ENCODE measurements at places on chromosomes 13 and 19.

DNA sequence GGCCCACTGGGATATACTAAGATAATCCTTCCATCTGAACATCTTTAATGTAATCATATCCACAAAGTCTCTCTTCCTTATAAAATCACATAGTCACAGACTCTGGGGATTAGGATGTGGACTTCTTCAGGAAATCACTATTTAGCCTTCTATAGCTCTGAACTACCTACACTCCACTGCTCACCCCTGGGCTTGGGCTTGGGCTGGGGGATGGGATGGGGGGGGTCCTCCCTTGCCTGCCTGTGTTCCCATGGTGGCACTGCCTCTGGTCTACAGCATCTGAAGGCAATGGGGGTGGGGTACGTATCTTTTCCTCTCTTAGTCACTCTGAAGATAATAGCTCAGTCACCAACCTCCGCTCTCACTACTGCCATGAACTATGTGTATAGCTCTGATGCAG, 67.8 kb upstream of the SERTM1 start:
- no peak for DNase-seq

GRCh38 chr13:19632915-19633478, 462 bp upstream of the MPHOSPH8 start:
- no peak for DNase-seq

DNA sequence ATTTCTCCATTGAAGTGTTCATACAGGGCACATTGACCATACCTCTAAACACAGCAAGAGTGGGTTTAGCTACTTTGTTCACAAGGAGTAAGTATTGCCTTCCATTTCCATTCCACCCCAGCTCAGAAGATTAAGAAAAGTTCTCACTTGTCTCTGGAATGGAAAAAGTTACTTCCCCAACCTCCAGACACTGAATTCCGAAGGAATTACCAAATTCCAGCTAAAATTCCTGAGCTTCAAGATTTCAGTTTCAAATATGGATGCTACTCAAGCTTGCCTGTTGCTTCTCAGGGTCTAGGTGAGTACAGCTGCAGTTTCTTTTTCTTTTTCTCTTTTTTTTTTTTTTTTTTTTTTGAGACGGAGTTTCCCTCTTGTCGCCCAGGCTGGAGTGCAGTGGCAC, 33.6 kb downstream of the TEX26 start:
- no peak for DNase-seq

- DNase-seq, result no peak
Observed at GRCh38 chr13:66212511-66212910, 1017.6 kb downstream of the PCDH9 start.

- DNase-seq, result no peak
Observed at GRCh38 chr13:98413796-98414195, 163.1 kb downstream of the STK24 start.

DNA sequence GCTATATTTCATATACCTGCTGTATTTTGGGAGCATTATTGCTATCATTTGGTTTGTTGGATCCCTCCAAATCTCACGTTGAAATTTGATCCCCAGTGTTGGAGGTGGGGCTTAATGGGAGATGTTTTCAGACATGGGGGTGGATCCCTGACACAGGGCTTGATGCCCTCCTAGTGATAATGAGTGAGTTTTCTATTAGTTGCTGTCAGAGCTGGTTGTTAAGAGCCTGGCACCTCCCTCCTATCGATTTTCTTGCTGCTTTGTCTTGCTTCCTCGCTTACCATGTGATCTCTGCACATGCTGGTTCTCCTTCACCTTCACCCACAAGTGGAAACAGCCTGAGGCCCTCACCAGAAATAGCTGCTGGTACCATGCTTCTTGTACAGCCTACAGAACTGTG, 259.9 kb upstream of the STARD13 start:
- DNase-seq, result no peak

DNA sequence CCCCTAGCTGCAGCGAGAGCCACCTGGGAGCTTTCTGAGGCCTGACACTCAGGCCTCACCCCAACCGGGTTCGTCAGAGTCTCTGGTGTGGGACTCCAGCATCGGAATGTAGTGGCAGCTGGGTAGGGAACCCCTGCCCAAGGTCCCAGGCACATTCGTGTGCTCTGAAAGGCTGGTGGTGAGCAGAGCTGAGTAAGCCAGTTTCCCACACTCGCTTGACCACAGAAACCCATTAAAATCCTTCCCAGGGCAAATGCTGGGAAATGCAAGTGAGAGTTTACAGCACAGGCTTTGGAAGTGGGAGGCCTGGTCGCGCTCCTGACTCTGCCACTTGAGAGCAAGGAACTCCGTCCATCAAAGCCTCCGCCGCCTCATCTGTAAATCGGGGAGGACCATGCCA, 4.2 kb downstream of the TRAPPC6A start:
- DNase-seq, result no peak

- DNase-seq, result no peak
Observed at GRCh38 chr19:23318143-23318542, 67.9 kb upstream of the ZNF724 start.

- DNase-seq, result no peak
Observed at GRCh38 chr13:102914339-102914930, 68.6 kb downstream of the ERCC5 start.

- no peak for DNase-seq
Observed at GRCh38 chr13:67146523-67147130, 83.5 kb downstream of the PCDH9 start.

- no peak for DNase-seq
Observed at GRCh38 chr13:111239764-111240670, 80.4 kb upstream of the TEX29 start.

DNA sequence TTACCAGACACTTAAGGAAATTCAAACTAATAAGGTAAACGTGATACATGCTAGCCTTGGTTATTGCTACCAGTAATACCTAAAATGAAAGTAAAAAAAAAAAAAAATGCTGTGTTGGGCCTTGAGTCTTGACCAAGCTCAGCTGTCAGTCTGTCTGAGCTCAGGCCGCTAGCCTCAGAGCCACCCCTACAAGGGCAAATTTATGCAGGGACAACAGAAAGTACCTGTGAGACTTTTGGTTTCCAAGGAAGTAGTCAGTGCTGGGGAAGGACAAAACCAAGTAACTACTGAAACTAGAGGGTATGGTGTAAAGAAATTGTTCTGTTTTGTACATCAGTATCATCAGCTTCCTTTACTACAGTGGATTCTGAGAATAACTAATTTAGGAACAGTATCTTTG, 134.3 kb upstream of the SLITRK5 start:
- no peak for DNase-seq

GRCh38 chr19:44003461-44004009, 778 bp downstream of the ZNF230 start:
- DNase-seq, result peak; percentile 23

DNA sequence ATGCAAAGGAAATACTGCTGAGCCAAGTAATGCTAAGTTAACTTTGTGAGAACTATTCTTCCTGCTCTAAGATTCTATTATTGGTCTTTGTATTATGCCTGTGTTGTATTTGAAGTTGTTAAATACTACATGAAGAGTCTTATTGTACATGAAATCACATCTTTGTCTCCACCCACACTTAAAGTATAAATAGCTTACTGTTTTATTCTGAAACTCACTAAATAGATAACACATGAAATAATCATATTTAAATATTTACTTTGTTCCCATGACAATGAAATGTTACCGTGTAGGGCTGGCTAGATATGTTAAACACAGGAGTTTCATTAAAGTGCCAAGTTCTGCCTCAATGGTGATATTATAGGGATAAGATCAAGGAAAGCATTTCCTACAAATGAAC, 562.1 kb upstream of the ATXN8OS start:
- DNase-seq, result no peak

DNA sequence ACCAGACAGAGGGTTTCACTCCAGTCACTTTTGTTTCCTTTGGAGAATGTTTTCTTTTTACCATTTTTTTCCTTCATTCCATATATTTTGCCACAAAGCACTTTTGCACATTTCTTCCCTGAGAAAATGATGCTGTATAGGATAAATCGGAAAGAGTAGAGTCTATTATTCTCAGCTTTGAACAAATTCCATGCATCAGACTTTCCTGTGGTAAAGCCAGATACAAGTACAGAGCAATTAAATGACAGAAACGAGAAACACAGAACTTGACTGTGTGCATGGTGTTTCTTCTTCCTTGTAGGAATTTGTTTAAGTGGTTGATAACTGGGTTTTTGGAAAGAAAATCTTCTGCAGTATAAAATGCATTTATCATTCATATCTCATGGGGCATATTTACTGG, 107.4 kb upstream of the CSNK1A1L start:
- DNase-seq, result no peak

DNA sequence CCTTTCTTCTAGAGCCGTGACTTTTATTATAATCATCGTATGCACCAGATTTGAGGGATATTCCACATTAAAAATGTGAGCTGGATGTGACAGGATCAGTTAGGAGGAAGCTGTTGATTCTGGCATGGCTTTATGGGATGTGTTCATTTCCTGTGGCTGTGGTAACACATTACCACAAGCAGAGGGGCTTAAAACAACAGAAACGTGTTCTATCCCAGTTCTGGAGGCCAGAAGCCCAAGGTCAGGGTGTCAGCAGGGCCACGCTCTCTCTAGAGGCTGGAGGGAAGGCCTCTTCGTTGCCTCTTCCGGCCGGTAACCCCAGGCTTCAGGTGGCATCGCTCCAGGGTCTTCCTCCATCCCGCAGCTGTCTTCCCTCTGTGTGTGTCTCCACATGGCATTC, 14.5 kb downstream of the MED25 start:
- DNase-seq, result no peak

- DNase-seq, result no peak
Observed at GRCh38 chr13:59771272-59771671, 392.5 kb downstream of the DIAPH3 start.

DNA sequence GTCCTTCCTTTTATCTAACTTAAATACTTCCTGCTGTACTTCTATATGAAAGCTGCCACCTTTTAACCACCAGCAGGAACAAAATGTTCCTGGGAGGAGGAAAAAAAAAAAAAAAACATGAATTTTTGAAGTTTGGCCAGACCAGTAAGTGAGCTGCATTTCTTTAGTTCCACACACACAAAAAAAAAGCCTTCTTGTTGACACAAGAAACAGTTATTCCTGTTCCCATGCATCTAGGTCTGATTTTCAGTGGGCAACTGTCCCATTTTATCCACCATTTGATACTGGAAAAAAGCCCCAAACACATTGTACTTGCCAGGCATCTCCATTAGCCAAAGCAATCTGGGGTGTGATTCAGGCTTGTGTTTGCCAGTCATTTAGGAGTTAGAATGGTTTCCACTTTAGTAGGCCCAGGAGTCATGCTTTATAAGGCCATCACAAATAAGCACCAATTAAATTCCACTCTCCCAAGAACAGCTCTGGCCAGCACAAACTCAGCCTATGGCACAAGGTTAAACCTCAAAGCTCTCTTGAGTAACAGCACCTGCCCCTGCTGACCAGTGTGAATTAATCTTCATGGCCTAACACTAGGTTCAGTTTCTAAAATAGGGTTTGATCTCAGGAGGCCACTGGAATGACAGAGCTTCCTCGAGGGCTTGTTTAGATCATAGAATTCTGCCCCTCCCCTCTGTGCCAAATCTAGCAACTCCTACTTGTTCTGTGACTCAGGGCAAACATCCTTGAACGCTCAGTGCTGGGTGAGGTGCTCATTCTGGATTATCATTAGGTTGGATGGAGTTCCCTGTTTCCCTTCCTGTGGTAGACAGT, 67.1 kb downstream of the NUFIP1 start:
- no peak for DNase-seq

- no peak for DNase-seq
Observed at GRCh38 chr19:31226151-31226935, 122.9 kb downstream of the TSHZ3 start.

DNA sequence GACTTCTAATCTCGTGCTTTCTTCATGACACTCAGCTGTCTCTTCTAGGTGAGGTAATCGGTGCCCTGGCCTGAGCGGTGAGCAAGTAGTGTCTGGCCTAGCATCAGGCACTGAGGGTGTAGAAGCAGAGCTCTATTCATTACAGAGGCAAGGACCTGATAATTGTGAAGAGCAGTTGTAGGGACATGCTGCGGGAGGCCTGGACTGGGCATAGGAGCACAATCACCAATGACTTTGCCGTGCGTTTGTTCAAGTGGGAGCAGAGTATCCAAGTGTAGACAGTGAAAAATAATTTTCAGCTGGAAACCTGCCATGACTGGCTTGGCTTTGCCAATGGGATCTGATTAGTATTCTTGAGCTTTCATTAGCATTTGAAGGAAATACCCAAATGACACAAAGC, 32.1 kb upstream of the DCLK1 start:
- DNase-seq, result no peak

DNA sequence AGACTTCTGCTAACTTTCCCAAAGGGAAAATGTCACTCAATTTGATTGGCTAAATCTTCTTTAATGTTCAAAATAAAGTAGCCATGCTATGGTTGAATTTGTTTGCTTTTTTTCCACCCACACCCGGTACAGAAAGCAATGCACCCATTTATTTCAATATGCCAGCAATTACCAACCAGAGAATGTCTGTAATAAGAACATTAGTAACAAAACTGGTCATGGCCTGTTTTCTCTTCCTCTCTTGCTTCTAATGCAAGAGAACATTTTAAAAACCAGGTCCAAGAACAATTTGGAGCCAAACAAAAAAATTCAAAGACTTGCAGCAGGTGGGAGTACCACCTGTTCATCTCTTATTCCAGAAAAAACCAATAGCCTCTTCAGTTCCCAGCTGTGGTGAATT, 1108.8 kb upstream of the PCDH20 start:
- no peak for DNase-seq

GRCh38 chr13:44031555-44031954, 151.9 kb downstream of the LACC1 start:
- DNase-seq, result no peak

GRCh38 chr19:4965061-4965460, 3.9 kb upstream of the KDM4B start:
- DNase-seq, result no peak

DNA sequence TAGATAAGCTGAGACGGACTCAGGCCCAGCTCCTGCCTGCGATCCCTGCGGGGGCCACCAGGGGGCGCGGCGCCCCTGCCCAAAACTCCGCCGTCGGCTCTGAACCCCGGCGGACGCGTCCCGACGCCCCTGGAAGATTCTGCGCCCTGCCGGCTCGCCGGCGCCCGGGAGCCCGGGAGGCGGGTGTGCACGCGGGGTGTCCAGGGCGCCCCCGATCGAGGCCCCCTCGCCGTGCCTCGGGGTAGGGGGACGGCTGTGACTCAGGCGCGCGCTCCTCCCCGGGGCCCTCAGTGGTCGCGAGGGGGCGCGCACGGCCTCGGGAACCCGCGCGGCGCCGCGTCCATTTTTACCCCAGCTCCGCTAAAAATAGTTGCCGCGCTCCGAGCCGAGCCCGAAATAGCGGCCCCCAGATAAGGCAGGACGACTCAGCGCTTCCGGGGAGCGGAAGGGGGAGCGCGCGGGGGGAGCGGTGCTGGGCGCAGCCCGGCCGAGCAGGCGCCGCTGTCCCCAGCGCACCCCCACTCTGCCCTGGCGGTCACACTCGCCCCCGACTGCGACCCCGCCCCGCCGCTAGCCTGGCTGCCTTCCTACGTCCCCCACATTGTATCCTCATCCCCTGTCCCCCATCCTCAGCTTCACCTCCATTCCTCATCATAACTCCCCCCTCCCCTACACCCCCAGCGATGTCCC, 16.0 kb upstream of the ERCC1 start:
- DNase-seq, result peak; percentile 91

GRCh38 chr13:33380487-33381079, 95.0 kb upstream of the STARD13 start:
- DNase-seq, result no peak

- no peak for DNase-seq
Observed at GRCh38 chr19:33207040-33207620, 13.0 kb downstream of the LRP3 start.

All from CD4-positive, alpha-beta T cell treated with Interleukin-12 subunit alpha and Interleukin-12 subunit beta, for 1 hour (primary cell).